ENCODE measurements at places on chromosomes 16 and 17.

- DNase-seq: no peak
Observed at GRCh38 chr17:81410852-81411251, 15.6 kb downstream of the BAHCC1 start.

GRCh38 chr17:44922746-44923470 lies 7.6 kb upstream of the GFAP start:
- peak; percentile 56 for DNase-seq

DNA sequence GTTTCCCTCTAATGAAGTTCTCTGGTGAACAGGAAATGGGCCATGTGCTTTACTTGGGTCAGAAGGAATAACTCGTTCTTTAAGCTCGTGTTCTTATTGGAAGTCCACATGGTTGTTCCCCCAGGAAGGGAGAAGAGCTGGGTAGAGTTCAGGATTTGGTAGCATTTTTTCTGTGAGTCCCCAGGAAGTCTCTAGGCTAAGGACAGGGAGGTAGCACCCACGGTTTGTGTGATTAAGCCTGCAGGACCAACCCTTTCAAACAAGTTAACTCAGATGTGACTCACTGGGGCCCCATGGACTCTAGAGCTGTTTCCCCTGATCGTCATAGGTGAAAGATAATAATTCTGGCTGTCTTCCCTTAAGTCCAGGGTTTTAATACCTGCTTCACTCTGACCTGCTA lies 16.4 kb downstream of the SAP30BP start:
- no peak for DNase-seq

- no peak for DNase-seq
Observed at GRCh38 chr17:16506188-16506587, 14.2 kb upstream of the LRRC75A start.

- no peak for DNase-seq
Observed at GRCh38 chr16:69721441-69721957, 4.9 kb downstream of the NQO1 start.

DNA sequence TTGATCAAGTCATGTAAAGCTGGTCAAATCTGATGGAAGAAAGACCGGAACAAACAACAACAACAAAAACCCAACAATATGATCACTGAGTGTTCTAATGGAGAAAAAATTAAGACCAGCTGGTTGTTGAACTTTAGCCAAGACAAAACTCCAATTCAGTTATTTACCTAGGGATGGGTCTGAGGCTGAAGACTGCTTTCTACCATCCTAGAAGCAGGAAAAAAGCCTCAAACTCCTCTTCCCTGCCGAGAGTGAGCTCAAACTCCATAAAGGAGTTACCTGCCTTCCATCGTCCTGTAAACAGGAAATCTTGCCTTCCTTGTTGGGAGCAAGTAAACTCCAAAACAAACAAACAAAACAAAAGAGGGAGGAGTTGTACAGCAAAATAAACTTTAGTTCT lies 23.1 kb upstream of the TMEM98 start:
- DNase-seq: no peak

DNA sequence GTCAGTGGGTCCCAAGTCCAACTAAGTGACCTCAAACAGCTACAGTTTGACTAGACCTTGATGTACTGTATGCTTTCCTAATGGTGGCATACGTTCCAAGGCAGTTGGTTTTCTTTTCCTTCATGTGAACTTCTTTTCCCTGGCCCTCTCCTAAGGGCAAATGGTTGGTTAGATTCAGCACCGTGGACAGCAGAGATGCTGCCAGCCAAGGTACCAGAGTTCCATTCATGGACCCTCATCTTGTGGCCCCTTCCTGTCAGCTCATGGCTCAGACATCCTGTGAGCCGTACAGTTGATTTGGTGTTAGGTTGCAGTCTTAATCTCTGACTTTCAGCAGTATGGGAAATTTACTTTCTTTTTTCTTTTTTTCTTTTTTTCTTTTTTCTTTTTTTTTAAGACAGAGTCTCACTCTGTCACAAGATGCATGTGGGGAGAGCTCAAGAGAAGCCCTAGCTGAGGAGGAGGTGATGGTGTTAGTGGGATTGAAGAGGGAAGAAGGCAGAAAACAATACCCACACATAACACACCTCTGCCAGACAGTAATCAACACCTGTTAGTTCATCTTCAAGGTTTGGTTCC lies 122.4 kb downstream of the USP31 start:
- peak; percentile 32 for DNase-seq

DNA sequence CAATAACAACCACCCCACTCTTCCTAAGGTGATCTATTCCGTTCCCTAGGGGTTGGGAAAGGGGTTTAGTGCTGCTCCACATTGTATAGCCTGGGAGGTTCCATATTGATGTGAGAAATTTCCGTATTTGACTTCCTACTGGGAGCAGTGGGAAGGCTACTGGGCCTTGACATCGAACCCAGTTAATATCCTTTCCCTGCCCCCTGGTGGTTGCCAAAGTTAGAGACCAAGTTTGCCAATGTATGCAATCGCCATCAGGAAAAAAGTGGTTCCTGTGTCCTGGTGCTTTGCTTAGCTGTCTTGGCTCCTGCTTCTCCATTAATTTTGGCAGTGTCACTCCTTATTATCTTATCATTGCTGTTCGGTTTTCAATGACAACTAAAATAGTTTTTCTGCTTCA lies 914.9 kb downstream of the KCNJ2 start:
- DNase-seq: no peak

DNA sequence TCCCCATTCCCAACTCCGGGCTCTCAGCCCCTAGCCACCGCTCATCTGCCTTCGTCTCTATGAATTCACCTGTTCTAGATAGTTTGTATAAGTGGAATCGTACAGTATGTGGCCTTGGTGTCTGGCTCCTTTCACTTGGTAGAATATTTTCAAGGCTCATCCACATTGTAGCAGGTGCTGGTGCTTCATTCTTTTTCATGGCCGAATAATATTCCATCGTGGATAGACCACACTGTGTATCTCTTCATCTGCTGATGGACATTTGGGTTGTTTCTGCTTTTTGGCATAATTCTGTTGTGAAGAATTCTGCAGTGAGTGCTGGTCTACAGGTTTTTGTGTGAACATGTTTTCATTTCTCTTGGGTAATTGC lies 324.2 kb downstream of the SEC14L1 start:
- DNase-seq: no peak

DNA sequence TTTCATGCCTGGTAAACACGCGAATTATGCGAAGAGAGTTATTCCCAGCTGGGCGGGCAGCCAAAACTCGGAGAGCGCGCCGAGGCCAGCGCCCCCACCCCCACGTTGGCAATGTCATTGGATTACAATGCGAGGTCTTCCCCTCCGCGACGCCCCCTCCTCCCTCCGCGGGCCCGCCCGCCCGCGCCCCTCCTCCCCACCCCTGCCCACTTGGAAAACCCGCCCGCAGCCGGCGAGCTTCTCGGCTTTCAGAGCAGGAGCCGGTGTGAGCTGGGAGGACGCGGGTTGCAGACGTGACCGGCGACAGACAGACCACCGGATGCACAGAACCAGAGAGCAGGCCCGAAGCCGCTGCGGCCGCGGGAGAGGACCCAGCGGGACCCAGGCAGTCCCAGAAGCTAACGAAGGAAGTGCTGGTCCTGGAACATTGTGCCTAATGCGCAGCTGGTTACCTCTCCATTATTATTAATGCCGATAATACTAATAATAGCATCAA lies 4.0 kb downstream of the NOG start:
- peak; percentile 64 for DNase-seq

DNA sequence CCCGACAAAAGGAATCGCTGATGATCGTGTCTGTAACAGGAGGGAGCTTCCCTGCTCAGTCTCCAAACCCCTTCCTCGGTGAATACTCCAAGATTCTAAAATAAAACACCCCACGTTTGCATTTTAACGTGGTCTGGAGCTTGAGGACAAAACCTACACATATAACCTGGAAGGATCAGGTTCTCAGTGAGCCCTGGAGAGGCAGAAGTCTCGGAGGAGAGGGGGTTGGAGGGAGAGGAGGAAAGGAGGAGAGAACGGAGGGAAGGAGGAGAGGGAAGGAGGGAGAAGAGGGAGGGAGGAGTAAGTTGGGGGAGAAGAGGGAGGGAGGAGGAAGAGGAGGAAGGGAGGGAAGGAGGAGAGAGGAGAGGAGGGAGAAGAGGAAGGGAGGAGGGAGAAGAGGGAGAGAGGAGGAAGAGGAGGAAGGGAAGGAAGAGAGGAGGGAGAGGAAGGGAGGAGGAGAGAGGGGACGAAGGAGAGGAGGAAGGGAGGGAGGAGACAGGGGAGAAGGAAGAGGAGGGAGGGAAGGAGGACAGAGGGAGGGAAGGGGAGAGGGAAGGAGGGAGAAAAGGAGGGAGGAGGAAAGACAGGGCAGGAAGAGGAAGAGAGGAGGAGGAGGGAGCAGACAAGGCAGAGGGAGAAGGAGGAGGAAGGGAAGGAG lies 27.4 kb upstream of the GINS2 start:
- DNase-seq: no peak
